ENCODE measurements at places on chromosomes 5 and 9.

DNA sequence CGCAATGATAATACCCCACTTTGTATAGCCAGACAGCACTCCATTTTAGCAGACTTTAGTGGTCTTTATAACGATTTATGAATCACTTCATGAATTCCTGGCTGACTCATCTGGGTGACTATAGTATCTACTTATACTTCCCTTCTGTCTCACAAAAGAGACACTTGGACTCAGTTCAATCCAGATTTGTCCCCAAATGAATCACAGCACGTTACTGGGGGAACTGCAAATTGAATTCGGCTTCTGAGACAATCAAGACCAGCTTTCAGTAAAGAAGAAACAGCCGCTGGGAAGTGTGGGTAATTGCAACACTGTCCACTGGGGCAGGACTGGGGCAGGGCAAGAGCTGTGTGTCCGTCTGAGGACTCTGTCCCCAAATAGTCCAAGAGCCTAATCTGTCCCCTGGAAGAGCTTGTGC is 337.3 kb upstream of the RFX3 start:
- DNase-seq, result peak; percentile 21

GRCh38 chr5:125798307-125798706 is 624.9 kb upstream of the GRAMD2B start:
- DNase-seq, result no peak

- no peak for DNase-seq
Measured at GRCh38 chr5:68748101-68748500, 345.7 kb upstream of the SLC30A5 start.

DNA sequence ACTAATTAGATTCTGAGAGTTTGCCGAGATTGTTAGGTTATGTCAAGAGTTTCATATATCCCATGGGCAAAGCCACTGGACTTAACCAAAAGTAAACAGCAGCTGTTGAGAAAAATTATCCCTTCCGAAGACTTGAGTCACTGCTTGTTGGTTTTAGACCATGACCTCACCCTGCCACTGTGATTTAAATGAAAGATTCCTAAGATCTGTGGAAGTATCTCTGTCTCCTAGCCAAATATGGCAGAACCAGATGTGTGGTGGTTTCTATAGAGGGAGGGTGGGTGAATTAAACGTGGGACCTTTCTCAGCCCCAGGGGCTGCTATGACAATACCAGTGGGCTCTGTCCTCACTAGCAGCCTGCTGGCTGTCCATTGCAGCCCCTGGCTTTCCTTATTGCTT is 19.3 kb downstream of the DMRT3 start:
- no peak for DNase-seq

DNA sequence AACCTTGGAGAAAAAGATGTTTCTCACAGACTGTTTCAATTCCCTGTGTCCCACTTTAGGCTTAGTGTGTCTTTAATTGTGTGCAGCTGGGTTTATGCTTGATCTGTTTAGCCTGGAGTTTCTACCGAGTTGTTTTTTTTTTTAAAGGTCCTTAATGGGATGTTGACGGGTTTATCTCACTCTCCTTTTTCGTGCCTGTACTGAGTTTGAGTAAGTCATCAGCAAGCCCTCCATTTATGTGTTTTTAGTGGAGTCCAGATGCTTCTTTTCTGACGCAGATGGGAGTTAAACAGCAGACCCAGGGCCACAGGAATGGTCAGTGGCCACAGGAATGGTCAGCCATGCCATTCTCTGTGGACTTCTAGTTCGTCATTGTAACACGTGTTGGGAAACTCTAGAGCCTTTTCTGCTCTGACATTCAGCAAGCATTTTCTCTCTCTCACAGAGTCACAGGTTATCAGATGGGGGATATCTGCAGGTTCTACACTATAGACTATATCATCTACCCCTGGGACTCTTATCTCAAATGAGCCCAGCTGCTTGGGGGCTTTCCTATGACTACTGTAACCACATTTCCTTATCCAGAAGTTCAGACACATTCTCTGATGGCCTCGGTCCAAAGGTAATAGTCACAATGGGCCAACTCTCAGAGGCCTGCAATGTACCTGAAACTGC is 190.5 kb downstream of the TTLL11 start:
- DNase-seq, result no peak

Measured in CD14-positive monocyte (primary cell).